ENCODE measurements at places on chromosomes 6 and 20. TPM values are rescaled to one million over a fixed set of nuclear protein-coding genes. Genes with fewer than 3 reads are reported as not detected.

GRCh38 chr6:117165911-117166499 is 99.4 kb upstream of the VGLL2 start:
- DNase-seq, result no peak

DNA sequence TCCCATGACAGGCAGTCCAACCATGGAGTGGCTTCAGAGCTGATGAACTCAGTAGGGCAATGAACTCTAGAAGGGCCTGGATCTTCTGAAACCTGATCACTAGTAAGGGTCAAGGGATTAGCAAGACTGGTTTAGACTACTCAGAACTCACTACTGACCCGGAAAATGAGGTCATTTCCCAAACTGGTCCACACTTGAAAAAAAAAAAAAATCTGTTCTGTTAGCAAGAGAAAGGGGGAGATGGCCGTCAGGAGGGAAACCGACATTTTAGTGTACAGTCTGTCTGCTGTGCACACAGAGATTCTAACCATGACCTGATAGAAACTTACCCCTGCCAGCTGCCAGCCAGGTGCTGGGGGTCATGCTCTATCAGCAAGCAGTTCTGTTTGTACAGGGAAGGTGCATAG is 262.4 kb upstream of the AGPAT4 start:
- no peak for DNase-seq

DNA sequence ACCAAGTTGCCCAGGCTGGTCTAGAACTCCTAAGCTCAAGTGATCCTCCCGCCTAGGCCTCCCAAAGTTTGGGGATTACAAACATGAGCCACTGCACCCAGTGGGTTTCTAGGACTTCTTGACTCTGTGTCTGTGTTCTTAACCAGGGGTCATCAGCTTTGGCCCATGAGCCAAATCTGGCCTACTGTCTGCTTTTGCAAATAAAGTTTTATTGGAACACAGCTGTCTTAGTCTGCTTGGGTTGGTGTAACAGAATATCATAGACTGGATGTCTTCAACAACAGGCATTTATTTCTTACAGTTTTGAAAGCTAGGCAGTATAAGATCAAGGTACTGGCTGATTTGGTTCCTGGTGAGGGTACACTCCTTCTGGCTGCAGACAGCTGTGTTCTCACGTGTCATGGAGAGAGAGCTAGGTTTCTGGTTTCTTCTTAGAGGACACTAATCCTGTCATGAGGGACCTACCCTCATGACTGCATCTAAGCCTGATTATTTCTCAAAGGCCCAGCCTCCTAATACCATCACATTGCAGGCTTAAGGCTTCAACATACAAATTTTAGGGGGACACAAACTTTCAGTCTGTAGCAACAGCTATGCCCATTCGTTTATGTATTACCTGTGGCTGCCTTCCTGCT is 23.3 kb downstream of the ARFGEF2 start:
- DNase-seq, result no peak

GRCh38 chr6:170057034-170057734 is 233.7 kb downstream of the DLL1 start:
- DNase-seq, result no peak

DNA sequence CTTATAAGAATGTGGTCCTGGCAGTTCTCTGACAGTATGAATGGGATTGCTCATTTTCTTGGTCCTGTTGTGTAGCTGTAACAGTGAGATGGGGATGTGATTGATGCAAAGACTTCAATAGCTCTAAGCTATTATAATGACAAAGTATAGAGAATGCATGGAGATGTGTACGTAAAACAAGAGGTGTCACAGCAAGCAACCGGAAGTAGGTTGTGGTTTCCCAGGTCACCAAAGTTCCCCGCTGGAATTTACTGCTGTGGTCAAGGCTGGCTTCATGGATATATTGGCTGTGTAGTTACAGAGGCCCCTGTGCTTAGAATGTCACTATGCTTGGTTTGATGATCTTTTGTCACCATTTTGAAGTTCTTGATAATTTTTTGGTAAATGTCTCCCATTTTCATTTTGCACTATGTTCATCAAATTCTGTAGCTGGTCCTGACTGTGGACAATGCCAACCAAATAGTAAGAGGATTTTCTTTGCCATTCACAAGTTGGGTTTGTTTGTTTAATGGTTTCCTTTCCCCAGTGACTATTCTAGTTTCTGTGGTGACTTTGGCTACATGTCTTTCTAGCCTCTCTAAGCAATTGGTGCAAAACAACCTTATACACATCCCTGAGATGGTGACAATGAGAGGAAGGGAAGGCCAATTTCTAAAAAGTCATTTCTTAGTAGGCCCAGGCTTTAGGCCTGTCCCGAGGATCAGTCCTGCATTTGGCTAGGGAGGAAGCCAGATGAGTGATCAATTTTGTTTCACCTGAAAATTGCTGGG is 10.5 kb downstream of the DNAH8 start:
- no peak for DNase-seq

GRCh38 chr6:155542036-155542435 is 86.4 kb upstream of the NOX3 start:
- no peak for DNase-seq

DNA sequence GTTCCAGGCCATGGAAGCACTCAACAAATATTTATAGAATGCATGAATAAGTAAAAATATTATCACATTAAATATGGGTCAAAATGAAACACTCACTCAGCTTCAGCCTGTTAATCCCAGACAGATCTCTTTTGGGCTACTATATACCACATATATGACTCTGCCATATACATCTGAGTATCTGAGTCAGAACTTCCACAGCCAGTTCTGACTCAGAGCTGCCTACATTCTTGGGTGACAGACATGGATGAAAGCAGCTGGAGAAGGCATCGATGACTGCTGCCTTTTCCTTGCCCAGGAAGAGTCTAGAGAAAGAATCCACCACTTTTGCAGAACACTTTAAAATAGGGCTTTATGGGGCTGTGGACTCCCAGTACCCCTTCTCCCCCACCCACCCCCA is 11.5 kb upstream of the PDYN start:
- no peak for DNase-seq

The ARMC12 gene
- polyA plus RNA-seq, result 0.65 TPM

The HLA-DOB gene
- polyA plus RNA-seq, result not detected
